Pancreas (tissue), 10 donors: ENCODE measurements at places on chromosomes 2 and 18. TPM values are rescaled to one million over a fixed set of nuclear protein-coding genes. Genes with fewer than 3 reads are reported as not detected.

GRCh38 chr18:76573325-76574025, 78.4 kb upstream of the ZNF516 start:
- H3K4me3 ChIP-seq: no peak overlapping the region
- H3K27me3 ChIP-seq: no peaks in the 10 kb centered on the region
- no peaks in the 10 kb centered on the region for H3K36me3 ChIP-seq

Gene EGR4
- total RNA-seq: not detected

DNA sequence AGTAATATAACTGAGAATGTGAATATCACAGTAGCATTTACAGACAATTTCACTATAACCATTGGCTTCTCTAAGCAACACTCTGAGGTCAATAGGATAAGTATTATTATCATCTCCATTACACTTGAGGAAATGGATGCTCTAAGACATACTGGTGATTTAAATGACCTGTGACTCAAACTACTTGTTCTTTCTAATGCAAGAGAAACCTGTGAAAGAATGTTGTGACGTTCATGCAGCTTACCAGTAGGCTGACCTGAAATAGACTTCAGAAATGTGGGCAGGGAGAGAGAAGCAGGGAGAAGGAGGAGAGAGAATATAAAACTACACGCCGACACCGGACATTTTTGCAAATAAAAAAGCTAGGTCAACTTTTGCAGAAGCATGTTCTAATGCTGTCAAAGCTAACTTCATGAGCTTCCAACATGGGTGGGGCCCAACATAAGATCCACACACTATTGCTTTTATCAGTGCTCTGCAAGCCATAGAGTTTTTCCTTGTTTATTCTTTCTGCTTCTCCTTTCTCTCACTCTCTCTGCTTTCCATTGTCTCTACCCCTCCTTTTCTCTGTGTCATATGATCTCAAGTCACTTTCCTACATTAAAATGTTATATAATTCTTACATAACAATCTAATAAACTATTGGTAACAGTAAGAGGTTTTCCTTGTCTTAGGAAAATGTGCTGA, 217.6 kb upstream of the FN1 start:
- H3K4me1 ChIP-seq: no peaks in the 10 kb centered on the region
- no peak overlapping the region for H3K4me3 ChIP-seq
- no peak for DNase-seq
- no peaks in the 10 kb centered on the region for H3K36me3 ChIP-seq

Gene NOSTRIN
- total RNA-seq: 24.3 TPM

Gene FBXO36
- 1.2 TPM for total RNA-seq

Gene DLX1
- not detected for total RNA-seq

DNA sequence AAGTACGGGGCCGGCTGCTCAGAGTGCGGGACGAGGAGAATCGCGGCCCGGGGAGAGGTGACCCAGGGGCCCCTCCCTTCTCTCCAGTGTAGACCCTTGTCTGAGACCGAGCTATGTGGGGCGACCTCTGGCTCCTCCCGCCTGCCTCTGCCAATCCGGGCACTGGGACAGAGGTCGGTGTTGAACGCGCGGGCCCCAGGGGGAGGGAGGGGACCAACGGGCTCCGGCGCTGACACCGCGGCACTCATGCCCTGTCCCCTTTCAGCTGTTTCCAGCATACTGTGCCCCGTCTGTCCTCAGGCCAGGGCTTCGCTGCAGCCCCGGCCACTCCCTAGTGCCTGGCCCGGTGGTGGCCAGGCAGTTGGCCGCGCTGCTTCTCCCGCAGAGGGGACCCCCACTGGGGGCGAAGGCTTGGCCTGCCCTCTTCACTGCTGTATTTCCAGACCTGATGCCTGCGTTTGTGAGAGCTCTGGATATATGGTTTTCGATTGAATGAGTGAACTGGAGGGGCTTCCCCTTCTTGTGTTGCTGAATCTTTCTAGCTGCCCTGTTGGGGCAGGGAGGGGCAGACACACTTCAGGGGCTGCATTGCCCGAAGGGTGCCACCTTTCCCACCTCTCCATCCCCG, 809 bp downstream of the DBI start:
- H3K4me1 ChIP-seq: peaks cover 17% of the 10 kb centered on the region
- H3K36me3 ChIP-seq: no peaks in the 10 kb centered on the region
- peak overlapping the region; percentile 50 for H3K4me3 ChIP-seq
- peak overlapping the region; percentile 84 for H3K27ac ChIP-seq
- peak; percentile 85 for DNase-seq
- no peaks in the 10 kb centered on the region for H3K27me3 ChIP-seq

Gene SULT1C4
- 0.64 TPM for total RNA-seq

Gene OTOS
- not detected for total RNA-seq

DNA sequence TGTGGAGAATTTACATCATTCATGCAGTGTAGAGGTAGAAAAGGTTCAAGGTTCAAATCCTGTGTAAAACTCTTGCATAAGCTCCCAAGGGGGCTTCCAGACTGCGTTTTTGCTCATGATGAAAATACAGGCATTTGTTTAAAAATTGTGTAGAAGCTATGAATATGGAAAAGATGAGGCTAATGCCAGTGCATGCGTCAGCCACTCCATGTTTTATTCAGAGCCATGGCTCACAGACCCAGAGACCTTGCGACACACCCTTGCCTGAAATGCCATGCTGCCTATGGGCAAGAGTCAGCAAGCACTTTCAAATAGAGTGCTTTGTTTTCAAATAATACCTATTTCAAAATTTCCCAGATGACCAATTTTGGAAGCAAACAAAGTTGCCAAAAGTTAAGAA, 262.3 kb downstream of the TRIB2 start:
- H3K4me3 ChIP-seq: no peak overlapping the region
- H3K4me1 ChIP-seq: no peaks in the 10 kb centered on the region
- DNase-seq: no peak

DNA sequence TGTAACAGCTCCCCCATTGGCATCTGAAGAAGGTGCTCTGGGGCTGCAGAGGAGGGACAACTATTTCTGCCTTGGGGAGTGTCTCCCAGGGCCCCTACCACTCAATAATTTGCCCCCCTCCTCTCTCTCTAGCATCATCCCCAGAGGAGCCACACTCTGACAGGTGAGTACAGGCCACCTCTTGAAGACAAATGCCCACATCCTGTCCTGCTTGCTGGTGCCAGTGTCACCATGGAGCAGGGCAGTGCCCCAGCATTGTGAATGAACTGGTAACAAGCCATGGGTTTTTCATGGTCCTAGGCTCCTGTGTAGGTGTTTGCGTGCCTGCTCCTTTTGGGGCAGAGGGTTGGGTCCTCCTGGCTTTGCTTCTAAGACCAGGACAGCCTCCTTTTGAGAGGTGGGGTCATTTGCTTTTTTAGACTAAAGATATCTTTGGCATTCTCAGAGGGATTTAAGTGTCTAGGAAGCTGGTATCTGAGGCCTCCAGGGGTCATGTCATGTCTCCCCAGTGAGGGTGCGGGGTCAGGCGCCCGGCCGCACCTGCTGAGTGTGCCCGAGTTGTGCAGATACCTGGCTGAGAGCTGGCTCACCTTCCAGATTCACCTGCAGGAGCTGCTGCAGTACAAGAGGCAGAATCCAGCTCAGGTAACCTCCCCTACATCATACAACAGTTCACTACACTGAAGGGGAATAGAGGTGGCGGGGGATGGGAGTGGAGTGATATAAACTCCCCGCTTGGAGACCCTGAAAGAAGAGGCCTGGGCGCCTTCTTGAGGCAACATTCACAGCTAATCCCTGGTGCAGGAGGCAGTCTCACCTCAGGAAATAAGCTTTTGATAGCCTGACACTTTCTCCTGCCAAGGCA, 1.8 kb downstream of the RETREG2 start:
- peaks cover 38% of the 10 kb centered on the region for H3K36me3 ChIP-seq
- no peak for DNase-seq
- H3K4me1 ChIP-seq: peaks cover 17% of the 10 kb centered on the region
